ENCODE measurements at places on chromosomes 3 and 15.

GRCh38 chr15:60614862-60615771, 136.2 kb upstream of the ICE2 start:
- DNase-seq = no peak

GRCh38 chr3:126728680-126729079, 24.6 kb downstream of the CHCHD6 start:
- no peak for DNase-seq

- DNase-seq = no peak
Observed at GRCh38 chr3:107208796-107209195, 168.4 kb upstream of the CCDC54 start.

DNA sequence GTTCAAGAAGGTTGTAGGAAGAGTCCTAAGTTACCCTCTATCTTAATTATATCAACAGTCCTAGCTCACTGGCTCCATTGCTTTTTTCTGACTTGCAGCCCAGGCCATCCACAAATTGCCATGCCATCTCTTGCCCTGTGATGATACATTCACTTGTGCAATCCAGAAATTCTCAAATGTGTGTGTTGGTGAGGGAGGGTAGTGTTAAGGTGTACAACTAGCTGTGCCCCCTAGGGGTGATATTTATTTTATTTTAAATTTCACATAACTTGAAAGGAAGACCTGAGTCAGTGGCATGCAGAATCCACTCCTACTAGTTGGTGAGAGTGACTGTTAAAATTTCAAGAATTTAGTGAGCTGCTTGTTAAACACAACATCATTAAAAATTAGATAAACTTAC, 156.1 kb upstream of the ANKRD28 start:
- no peak for DNase-seq
